ENCODE measurements at places on chromosomes 11 and 22. TPM values are rescaled to one million over a fixed set of nuclear protein-coding genes. Genes with fewer than 3 reads are reported as not detected.

Gene PTPRJ
- 17.0 TPM for total RNA-seq

Gene ABCC8
- total RNA-seq: not detected

DNA sequence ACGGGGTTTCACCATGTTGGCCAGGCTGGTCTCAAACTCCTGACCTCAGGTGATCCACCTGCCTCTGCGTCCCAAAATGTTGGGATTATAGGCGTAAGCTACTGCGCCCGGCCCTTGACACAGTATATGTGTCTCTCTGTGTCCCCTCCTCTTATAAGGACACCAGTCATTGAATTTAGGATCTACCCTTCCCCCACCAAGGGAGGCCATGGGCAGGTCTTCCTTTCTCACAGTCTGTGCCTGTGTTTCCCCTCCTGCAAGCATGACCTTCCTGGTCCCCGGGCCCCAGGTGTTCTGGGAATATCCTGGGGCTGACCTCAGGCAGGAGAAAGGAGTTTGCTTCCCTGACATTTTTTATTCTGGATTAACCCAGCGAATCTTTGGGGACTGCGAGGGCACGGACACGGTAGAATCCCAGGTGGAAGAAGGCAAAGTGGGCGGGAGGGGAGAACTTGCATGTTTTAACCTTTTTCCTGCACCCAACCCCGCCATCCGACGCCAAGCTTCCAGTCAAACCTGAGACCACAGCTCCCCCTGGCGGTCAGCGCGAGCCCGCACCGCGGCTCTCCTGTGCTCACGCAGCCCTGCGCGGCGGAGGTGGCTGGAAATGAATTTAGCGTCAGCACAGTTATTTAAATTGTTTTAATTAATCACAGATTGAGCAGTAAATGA lies 42.1 kb upstream of the ISX start:
- peak; percentile 50 for DNase-seq

- no peak for DNase-seq
Measured at GRCh38 chr22:29260601-29261315, 7.0 kb downstream of the RHBDD3 start.

GRCh38 chr11:45666648-45667642 lies 1.5 kb upstream of the CHST1 start:
- no peak for DNase-seq

Gene TMEM191B
- total RNA-seq: 27.4 TPM

DNA sequence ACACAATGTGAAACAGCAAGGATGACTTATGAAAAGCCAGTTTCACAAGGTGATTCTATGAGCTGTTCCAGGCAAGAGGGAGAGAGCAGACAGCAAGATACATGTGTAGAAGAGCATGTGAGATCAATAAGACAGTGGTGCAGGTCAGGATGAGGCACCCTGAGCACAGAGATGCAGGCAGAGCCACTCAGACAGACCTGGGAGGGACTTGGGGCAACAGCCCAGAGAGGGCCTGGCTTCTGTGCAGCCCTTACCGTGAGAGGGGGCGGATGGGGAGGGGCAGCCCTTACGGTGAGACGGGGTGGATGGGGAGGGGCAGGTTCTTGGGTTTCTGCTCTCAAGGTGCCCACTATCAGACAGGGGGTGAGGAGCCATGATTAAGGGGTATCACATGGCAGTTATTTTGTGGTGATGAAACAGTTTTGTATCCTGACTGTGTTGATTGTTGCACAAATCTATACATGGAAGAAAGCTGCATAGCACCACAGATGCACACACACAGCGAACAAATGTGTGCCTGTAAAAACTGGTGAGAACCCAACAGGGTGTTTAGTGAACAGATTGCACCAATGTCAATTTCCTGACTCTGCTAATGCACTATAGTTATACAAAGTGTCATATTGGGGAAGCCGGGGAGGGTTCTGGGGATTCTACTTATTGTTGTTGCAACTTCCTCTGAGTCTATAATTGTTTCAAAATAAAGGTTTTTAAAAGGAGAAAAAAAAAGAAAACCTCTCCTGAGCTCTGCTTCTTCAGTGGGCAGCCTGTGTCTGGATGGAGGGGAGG lies 5.2 kb upstream of the C22orf42 start:
- no peak for DNase-seq

- DNase-seq: no peak
Measured at GRCh38 chr11:113894421-113894996, 10.1 kb upstream of the HTR3B start.

DNA sequence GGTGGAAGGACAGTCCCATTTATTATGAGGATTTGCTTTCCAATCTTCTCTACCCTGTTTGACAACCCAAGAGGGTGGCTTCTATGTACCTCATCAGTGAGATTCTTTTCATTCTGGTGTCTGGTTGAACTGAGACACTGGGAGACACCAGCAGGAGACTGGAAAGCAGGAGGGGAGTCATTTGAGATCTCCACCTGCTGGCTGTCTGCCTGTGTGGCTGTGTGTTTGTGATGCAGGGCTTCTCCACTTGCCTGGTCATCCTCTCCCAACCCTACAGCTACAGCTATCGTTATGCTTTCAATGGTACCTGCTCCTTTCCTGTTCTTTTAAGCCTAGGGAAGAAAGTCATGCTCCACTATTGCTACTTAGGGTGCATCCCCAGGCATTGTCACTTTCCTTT lies 48.6 kb downstream of the MRGPRX1 start:
- DNase-seq: no peak

DNA sequence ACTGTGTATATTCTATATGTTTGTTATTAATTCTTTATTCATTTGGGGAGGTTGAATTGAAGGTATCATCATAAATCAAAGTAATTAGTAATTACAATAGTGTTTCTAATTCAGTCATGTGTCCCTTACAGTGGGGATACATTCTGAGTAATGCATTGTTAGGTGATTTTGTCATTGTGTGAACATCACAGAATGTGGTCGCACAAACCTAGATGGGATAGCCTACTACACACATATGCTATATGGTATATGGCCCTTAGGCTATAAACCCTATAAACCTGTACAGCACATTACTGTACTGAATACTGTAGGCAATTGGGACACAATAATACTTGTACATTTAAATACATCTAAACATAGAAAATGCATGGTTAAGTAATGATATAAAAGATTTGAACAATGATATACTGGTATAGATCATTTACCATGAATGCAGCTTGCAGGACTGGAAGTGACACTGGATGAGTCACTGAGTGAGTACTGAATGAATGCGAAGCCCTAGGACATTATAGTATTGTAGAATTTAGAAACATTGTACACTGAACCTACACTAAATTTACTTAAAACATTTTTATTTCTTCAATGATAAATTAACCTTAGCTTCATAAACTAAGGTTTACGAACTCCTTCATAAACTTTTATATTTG lies 936.2 kb upstream of the CHORDC1 start:
- DNase-seq: no peak

- peak; percentile 2 for DNase-seq
Measured at GRCh38 chr11:37788141-37788877, 1190.3 kb upstream of the RAG2 start.

Gene LRRC56
- 0.11 TPM for total RNA-seq

DNA sequence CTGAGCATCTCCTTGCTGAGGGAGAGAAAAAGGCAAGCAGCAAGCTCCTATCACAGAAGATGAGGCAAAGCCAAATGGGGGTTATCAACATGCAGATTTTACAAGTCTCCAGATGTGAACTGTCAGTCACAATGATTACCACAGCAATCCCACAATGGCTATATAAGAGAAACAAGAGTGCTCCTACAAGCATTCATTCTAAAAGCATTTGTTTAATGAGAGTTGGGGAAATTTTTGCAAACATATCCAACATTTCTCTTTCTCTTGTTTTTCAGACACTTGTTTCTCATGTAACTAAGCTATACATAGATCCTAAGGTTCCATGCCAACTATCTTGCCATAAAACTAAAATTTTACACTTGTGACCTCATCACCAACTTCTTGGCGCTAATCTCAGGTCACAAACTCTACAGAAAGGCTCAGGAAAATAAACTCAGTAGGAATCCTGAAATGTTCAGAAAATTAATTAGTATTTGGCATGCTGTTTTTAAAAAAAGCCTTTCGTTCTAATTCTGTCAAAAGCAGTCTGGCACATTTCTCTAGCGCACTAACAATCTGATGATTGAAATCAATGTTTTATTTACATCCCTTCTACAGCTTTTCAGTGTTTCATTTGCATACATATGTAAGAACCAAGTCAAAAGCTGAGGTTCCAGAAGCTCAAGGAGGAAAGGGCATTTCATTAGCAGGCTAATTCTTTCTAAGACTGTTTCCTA lies 199.5 kb downstream of the TTC28 start:
- DNase-seq: no peak
